ENCODE measurements at places on chromosomes 2 and 18. TPM values are rescaled to one million over a fixed set of nuclear protein-coding genes. Genes with fewer than 3 reads are reported as not detected.

Gene BMP10
- not detected for total RNA-seq

Gene UGT1A10
- total RNA-seq, result not detected

Gene GAD1
- total RNA-seq, result 1.1 TPM

Gene LIPG
- total RNA-seq, result 0.67 TPM

Gene SH3RF3
- 2.3 TPM for total RNA-seq

Gene NPHP1
- 4.0 TPM for total RNA-seq

Gene CENPA
- total RNA-seq, result 22.8 TPM

Data from melanocyte of skin (primary cell).